ENCODE measurements at places on chromosomes 2 and 18.

- DNase-seq: no peak
These were observed 4.7 kb downstream of the CAPG start for GRCh38 chr2:85405201-85406059.

- no peak for DNase-seq
These were observed 4.2 kb downstream of the KIAA1328 start for GRCh38 chr18:36833120-36833519.

GRCh38 chr2:108921096-108922030 is 67.7 kb downstream of the EDAR start:
- no peak for DNase-seq

- no peak for DNase-seq
These were observed 14.1 kb downstream of the SLC66A3 start for GRCh38 chr2:11169333-11169732.

DNA sequence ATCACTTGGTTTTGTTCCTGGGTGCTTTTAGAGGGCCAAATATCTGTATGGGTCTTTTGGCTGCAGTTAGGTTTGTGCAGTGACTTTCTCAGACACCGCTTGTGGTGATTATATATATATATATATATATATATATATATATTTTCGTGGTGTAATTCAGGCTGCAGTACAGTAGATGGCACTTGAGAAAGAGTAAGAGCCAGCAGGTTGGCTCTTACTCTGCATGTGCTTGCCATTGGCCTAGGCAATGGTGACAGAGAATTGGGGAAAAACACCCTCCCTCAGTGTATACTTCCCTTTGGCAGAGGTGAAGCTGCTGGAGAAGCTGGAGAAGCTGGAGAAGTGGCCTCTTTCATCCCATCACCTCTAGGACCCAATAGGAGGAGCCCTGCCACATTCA is 22.2 kb upstream of the MYL1 start:
- DNase-seq: no peak

- no peak for DNase-seq
These were observed 165.5 kb upstream of the CDH19 start for GRCh38 chr18:66769375-66769774.

DNA sequence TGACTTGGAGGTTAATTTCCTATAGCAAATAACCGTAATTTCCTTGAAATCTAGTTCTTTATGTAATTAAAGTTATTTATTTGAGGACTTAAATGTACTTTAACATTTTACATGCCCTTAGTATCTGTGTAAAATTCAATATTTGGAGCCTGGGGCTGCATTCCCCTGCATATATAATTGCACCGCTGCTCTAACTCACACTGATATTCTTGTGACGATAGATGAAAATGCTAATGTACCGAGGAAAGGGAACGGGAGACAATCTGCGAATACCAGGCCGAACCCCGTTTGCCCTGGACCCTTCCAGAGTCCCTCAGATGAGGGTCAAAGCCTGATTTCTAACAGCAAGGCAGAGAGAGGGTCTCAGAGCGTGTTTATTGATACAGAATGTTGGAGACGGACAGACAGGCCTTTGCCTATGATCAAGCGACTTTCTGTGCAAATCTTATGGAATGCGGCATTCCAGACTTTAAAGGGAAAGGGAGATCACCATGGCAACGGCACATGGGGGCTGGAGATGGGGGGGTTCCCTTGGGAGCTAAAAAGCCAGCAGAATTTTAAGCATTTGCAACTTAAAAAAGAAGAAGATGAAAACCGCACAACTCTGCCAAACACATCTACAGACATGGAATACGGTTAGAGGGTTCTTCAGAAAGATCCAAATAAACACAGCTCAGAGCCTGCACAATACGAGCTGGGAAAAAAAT is 57.6 kb upstream of the TWIST2 start:
- no peak for DNase-seq

GRCh38 chr2:95372216-95372829 is 30.2 kb upstream of the FAHD2A start:
- DNase-seq: no peak

DNA sequence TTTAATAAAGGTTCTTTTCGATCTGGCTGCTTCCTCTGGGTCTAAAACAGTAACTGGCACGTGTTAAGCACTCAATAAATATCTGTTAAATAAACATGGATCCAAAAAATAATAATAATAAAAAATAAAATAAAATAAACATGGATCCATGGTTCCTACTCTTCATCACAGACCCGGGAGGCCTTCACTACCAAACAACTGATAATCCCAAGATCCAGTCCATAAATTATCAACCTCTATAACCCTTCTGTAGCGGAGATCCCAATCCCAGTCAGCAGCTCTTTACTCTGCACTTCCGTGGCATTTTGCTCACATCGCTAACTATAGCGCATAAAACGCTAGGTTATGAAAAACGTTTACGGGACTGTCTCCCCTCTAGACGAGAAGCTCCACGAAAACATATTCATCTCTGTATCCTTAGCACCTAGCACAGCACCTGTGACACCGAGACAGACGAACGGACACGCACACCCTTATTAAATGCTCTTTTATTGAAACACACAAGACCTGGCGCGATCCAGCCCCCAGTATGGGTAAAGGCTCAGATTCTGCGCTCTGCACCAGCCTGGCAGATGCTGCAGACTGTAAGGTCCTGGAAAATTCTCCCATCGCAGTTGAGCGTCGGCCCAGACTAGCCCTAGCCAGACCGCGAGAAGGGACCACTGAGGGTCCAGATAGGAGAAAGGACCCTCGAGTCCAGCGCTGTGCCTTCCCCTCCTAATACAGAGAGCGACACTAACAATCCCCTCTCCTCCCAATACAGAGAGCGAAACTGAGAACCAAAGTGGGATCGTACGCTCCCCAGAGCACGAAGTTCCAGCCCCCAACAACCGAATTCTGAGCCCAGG is 770 bp downstream of the NBAS start:
- DNase-seq: no peak

DNA sequence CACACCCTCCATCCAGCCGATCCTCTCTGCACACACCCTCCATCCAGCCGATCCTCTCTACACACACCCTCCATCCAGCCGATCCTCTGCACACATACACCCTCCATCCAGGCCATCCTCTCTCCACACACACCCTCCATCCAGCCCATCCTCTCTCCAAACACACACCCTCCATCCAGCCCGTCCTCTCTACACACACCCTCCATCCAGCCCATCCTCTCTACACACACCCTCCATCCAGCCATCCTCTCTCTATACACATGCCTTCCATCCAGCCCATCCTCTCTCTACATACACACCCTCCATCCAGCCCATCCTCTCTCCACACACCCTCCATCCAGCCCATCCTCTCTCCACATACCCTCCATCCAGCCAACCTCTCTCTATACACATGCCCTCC is 83.1 kb downstream of the EIPR1 start:
- DNase-seq: no peak

GRCh38 chr2:223930103-223930976 is 14.8 kb downstream of the WDFY1 start:
- DNase-seq: no peak

- DNase-seq: no peak
These were observed 174.5 kb downstream of the LAMA1 start for GRCh38 chr18:6943143-6943542.

DNA sequence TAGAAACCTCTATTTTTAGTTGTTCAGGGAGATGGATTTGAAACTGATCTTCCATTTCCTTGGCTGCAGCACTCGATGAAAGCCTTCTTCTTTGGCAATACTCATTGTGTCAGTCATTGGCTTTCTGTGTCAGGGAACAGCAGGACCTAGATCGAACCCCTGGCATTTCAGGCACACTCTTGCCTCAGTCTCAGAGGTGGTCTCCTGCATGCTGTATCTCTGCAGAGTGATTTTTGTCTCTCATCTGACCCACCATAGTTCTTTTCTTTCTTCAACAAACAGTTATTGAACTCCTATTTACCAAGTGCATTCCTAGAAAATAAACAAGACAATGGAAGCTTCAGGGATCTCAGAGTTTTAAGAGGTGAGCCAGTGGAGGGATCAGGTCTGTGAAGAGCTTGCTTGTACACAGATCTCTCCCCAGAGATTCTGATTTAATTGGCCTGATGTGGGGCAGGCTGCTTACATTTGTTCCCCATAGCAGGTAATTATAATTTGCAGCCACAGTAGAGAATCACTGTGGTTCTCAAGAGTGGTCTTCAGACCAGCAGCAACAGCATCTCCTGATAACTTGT is 473.1 kb upstream of the TCF4 start:
- no peak for DNase-seq

DNA sequence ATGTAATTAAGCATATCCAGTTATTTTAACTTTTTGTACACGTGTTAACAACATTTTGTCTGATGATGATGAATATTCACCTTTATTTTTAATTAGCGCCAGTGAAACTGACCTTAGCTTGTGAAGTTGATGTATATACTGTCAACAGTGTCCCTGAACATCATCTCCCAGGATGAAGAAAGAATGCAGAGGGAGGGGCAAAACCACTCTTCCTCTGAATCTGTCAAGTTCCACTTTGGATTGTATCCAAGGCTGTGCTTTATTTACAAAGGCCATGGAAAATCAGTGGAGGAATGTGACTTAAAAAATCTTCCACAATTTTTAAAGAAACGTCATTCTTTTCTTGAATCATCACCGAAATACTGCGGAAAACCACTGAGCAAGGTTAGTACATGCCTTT is 4.5 kb upstream of the RMDN2 start:
- no peak for DNase-seq

GRCh38 chr18:13551841-13552733 is 174.3 kb downstream of the FAM210A start:
- no peak for DNase-seq

- no peak for DNase-seq
These were observed 25.5 kb upstream of the IHH start for GRCh38 chr2:219086196-219086595.

- DNase-seq: no peak
These were observed 162.7 kb downstream of the CAMKMT start for GRCh38 chr2:44524347-44524926.

- no peak for DNase-seq
These were observed 75.4 kb downstream of the RAPGEF4 start for GRCh38 chr2:172811027-172811426.

DNA sequence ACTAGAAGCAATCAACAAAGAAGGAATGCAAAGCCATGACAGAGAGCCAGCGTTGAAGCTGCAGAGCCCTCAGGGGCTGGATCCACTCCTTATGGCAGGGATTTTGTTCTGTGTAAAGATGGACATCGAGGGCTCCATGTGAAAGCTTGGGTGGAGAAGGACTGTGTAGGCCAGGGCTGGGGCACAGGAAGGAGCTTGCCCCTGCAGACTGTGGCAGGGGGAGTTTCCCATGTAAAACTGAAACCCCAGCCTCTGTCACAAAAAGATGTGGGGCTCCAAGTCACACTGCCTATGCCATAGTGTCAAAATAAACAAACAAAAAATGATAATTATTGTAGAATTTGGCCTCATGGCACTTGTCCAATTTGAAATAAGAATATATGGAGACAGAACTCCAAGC is 408.7 kb upstream of the HS6ST1 start:
- DNase-seq: no peak
